NCI-H1092 treated with DMSO at 0.1 percent for 48 hours (cell line): ENCODE measurements at places on chromosomes 2 and 18.

DNA sequence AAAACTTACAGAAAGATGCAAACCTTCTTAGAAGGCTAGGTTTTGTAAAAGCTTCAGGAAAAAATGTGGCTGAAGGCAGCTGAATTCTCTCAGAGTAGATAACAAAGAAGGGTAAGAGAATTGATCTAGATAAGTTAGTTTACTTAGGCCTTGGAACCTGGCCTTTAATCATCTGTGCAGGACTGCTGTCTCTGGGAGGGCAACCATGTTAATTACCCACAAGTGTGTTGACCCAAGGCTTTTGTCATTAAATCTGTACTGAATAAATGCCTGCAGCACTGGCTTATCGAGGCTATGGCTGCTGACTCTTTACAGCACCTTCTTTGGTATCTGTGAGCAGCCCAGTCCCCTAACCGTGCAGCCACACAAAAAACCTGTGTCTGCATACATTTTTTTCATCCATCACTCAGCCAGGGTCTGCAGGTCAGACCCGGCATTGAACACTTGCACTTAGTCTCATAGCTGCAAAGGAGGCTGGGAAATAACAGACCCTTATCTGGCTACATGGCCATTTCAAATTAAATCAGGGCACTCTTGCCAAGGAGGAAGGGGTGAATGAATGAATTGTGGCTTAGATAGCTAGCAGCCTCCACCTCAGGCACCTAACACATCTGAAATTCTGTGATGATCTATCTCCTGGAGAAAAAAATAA, 120.2 kb upstream of the MSH2 start:
- no peak for DNase-seq

DNA sequence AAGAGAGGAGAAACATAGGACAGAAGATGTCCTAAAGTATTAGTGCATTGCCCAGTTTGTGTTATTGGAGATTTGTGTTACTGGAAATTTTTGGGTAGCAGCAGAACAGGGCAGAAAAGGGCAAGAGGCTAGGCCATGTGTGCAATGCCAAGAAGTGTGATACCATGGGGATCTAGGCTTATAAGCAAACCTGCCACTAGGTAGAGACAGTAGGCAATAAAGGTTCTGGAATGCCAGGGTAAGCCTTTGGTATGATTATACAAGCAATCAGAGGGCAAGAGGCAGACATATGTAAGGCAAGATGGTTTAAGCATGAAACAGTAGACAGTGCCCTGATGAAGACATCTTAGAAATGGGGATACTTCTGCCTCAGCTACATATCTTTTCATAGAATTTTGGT, 12.3 kb upstream of the CERS6 start:
- DNase-seq, result no peak

- no peak for DNase-seq
Observed at GRCh38 chr2:96533292-96534073, 3.1 kb upstream of the ARID5A start.

DNA sequence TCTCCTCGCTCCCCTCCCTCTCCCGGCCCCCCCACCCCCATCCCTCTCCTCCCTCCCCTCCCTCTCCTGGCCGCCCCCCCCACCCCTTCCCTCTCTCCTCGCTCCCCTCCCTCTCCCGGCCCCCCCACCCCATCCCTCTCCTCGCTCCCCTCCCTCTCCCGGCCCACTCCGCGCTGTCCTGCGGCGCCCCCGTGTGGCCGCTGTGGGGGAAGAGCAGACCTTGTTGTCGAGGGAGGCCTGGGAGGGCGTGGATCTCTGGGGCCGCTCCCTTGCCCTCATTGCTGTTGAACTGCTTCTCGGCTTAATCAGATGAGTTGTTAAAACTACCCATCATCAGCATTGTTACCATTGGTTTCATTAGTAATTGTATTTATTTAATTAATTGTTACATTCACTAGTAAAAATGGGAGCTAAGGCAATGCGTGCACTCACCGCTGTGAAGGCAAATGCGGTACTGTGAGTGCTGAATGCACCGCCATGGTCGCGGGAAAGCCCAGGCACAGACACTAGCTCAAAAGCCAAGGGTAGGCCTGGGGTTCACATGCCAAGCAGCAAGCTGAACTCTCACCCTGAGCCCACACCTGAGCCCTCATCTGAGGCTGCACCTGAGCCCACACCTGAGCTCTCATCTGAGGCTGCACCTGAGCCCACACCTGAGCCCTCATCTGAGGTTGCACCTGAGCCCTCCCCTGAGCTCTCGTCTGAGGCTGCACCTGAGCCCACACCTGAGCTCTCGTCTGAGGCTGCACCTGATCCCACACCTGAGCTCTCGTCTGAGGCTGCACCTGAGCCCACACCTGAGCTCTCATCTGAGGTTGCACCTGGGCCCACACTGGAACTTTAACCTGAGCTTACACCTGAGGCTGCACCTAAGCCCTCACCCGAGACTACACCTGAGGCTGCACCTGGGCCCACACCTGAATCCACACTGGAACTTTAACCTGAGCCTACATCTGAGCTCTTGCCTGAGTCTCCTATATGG, 8.8 kb downstream of the RTP5 start:
- DNase-seq, result peak; percentile 48

DNA sequence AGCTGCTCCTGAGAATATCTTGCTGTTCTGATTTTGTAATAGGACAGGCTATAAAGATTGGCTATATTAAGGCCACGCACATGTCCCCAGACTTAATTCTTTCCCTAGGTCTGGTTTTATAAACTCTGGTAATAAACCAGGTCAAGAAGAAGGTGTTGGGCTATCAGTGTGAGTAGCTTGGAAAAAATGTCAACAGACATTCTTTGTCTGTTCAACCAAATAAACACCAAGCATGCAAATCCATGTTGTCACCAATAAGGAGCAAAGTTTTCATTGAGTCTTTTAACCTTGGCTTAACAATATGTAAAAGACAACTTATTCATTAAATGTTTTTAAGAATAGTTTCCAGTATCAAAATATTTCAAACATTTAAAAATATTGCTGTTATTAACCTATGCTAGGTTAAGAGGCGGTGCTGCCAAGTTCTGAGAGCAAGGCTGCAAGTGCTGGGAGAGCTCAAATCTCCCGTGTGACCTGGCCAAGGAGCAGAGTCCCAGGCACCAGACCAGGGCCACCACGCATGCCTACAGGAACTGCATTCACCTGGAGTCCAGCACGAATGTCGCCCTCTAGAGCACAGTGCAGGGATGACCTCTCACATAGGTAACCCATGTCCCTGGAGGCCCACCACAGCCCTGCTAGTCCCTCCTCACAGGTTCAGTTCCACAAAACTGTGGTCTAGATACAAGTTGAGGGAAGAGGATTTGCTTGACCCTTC, 120.5 kb upstream of the POU3F3 start:
- DNase-seq, result no peak
